ENCODE measurements at places on chromosomes 7 and 10. TPM values are rescaled to one million over a fixed set of nuclear protein-coding genes. Genes with fewer than 3 reads are reported as not detected.

- peaks cover 54% of the 10 kb centered on the region for H3K4me1 ChIP-seq
- DNase-seq: no peak
- no peak overlapping the region for H3K4me3 ChIP-seq
Measured at GRCh38 chr7:24905996-24906770, 73.8 kb downstream of the OSBPL3 start.

DNA sequence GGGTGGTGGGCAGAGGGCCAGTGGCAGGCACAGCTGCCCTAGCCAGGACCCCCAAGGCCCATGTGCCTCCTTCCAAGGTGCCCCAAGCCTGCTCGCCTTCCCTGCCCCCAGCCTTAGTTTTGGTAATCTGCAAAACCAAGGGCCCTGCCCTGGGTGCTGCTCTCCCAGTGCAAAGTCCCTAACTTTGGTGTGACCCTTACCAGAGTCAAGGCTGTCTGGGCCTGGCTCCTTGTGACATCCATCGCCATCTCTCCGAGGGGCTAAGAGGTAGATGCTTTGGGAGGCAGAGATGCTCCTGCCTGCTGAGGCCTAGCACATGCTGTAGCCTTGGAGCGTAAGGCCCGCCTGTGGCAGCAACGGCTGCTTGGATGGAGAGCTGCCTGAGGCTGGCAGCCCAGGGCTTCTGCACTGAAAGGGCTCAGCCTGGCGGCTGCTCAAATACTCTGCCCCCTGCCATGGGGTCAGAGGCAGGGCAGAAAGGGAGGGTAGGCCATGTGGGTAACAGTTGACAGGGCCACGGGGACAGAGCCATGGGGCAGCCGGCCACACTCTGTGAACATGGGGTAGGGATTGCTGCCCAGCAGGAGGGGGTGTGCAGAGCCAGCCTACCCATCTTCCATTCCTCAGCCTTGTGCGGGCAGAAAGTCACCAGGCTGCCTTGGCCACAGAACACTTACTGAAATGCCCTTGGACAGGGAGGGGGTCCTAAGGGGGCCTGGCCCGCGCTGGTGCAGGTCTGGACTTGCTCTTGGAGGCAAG, 17.9 kb upstream of the MYL7 start:
- H3K4me1 ChIP-seq: no peaks in the 10 kb centered on the region
- no peak for DNase-seq
- no peak overlapping the region for H3K27ac ChIP-seq
- no peaks in the 10 kb centered on the region for H3K36me3 ChIP-seq
- H3K4me3 ChIP-seq: no peak overlapping the region

The TNS3 gene
- total RNA-seq: 3.5 TPM

GRCh38 chr7:47715631-47716068, 133.7 kb upstream of the TNS3 start:
- H3K4me1 ChIP-seq: no peaks in the 10 kb centered on the region
- no peak overlapping the region for H3K4me3 ChIP-seq
- DNase-seq: no peak

The OPALIN gene
- total RNA-seq: not detected

The STEAP4 gene
- not detected for total RNA-seq

DNA sequence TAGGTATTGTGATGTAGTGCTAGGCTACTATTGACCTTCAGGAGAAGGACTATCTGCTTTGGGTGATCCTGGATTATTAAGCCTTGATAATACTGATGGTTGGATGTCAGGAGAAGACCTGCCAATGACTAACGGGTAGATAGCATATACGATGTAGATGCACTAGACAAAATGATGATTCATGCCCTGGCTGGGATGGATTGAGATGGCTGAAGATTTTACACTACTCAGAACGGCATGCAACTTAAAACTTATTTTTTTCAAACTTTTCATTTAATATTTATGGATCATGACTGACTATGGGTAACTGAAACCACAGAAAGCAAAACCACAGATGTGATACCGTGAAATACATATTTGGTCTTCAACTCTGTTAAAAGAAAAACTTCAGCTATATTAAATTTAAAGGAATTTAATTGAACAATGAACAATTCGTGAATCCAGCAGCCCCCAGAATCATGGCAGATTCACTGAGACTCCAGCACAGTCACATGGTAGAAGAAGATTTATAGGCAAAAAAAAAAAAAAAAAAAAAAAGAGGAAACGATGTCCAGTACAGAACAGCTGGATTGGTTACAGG, 124.6 kb upstream of the CDK13 start:
- H3K36me3 ChIP-seq: no peaks in the 10 kb centered on the region
- H3K4me3 ChIP-seq: no peak overlapping the region
- no peak overlapping the region for H3K27ac ChIP-seq
- DNase-seq: no peak

DNA sequence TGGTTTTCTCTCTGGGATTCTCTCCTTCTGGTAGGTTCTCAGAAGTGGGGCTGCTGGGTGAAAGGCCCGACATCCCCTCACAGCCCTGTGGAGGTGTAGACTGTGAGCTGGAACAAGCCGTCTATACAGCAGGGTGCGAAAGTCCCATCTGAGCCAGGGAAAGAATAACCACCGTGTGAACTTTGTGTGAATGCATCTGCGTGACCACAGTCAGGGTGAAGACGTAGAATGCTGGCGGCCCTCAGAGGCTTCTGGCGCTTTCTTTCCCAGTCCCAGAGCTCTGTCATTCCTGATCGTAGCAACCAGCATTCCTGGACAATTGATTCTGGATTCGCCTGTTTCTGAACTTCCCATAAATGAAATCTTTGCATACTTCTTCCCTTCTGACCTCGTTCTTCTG, 30.0 kb downstream of the ELFN1 start:
- H3K27ac ChIP-seq: no peak overlapping the region
- no peaks in the 10 kb centered on the region for H3K36me3 ChIP-seq
- no peak for DNase-seq
- H3K4me3 ChIP-seq: no peak overlapping the region
- H3K4me1 ChIP-seq: no peaks in the 10 kb centered on the region

DNA sequence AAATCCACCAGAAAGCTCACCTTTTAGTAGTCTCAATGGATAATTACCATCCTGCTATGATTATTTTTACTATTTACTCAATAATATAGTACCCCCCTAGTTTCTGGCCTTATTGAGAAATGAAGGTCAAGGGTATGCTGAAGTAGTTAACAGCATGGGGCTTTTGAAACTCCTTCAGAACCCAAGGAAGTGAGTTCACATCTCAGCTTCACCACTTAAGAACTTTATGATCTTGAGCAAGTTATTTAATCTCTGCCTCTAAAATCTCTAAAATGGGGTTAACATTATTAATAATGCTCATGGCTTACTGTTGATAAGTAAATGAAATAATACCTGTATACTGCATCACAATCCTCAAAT, 5.8 kb downstream of the MTPN start:
- peaks cover 10% of the 10 kb centered on the region for H3K4me1 ChIP-seq
- no peak for DNase-seq
- peaks cover 17% of the 10 kb centered on the region for H3K36me3 ChIP-seq
- peak overlapping the region; percentile 49 for H3K27ac ChIP-seq

GRCh38 chr10:121788717-121789116, 139.1 kb downstream of the ATE1 start:
- H3K27ac ChIP-seq: no peak overlapping the region
- no peak overlapping the region for H3K4me3 ChIP-seq
- no peaks in the 10 kb centered on the region for H3K4me1 ChIP-seq

Measured in natural killer cell (primary cell).